Chondrocyte (in vitro differentiated cells): ENCODE measurements at places on chromosomes 6 and 20. TPM values are rescaled to one million over a fixed set of nuclear protein-coding genes. Genes with fewer than 3 reads are reported as not detected.
A peak's percentile ranks its signal among the peaks of the same experiment; 100 is the strongest.

GRCh38 chr6:126204598-126204997 is 135.3 kb upstream of the CENPW start:
- no peaks in the 10 kb centered on the region for H3K4me1 ChIP-seq
- H3K27ac ChIP-seq: no peak overlapping the region
- H3K36me3 ChIP-seq: no peaks in the 10 kb centered on the region
- H3K4me3 ChIP-seq: no peak overlapping the region

DNA sequence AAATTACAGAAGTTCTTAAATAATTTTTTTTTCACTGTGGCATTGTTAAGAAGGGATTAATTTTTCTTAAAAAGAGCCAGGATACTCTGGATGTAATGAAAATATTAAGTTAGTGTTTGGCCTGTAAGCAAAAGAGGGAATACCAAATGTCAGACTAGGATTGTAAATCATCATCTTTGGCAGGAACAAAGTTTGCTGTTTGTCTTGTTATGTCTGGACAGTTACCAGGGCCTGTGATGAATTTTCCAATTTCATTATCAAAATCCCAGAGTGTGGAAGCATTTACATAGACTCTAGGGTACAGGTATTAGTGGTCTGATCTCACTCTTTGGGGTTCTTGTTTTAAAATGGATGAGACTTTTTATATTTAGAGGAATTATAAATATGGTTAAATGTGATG is 26.1 kb downstream of the CEP57L1 start:
- H3K36me3 ChIP-seq: no peaks in the 10 kb centered on the region
- H3K4me3 ChIP-seq: no peak overlapping the region
- peak overlapping the region; percentile 58 for H3K27ac ChIP-seq
- no peaks in the 10 kb centered on the region for H3K27me3 ChIP-seq

GRCh38 chr20:34491226-34491931 is 24.8 kb upstream of the DYNLRB1 start:
- H3K27me3 ChIP-seq: no peaks in the 10 kb centered on the region
- H3K27ac ChIP-seq: no peak overlapping the region
- DNase-seq: no peak
- H3K4me1 ChIP-seq: peaks cover 8% of the 10 kb centered on the region
- H3K36me3 ChIP-seq: peaks cover 61% of the 10 kb centered on the region
- H3K4me3 ChIP-seq: no peak overlapping the region

GRCh38 chr6:168408504-168409136 is 32.4 kb upstream of the SMOC2 start:
- no peak for DNase-seq
- H3K4me3 ChIP-seq: no peak overlapping the region
- H3K27ac ChIP-seq: no peak overlapping the region
- H3K4me1 ChIP-seq: peaks cover 28% of the 10 kb centered on the region
- peaks cover 11% of the 10 kb centered on the region for H3K27me3 ChIP-seq

- DNase-seq: no peak
- H3K36me3 ChIP-seq: no peaks in the 10 kb centered on the region
- peak overlapping the region; percentile 26 for H3K4me3 ChIP-seq
- H3K27me3 ChIP-seq: no peaks in the 10 kb centered on the region
Measured at GRCh38 chr6:80523531-80523997, 417.1 kb downstream of the BCKDHB start.

DNA sequence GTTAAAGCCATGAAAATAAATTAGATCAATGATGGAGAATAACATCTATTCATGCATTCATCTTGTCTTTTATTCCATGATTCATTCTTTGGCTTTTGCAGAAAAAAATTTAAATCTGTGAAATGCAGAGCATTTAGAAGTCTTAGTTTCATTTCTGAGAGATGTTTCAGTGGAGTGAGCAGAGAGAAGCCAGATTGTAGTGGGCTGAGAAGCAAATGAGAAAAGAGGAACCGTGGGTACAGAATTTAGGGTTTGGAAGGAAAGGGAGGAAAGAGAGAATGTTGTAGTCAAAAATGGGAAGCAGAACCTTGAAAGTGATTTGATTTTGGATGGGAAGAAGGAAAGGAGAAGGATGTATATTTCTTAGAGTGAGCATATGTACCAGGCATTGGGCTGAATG is 260.3 kb upstream of the MAN1A1 start:
- H3K27me3 ChIP-seq: no peaks in the 10 kb centered on the region
- no peak overlapping the region for H3K27ac ChIP-seq
- H3K36me3 ChIP-seq: no peaks in the 10 kb centered on the region
- H3K4me1 ChIP-seq: peaks cover 5% of the 10 kb centered on the region
- H3K4me3 ChIP-seq: no peak overlapping the region
- DNase-seq: no peak

GRCh38 chr6:129661536-129662405 is 48.2 kb downstream of the ARHGAP18 start:
- no peak for DNase-seq
- H3K27ac ChIP-seq: no peak overlapping the region
- no peaks in the 10 kb centered on the region for H3K27me3 ChIP-seq
- H3K4me1 ChIP-seq: peaks cover 24% of the 10 kb centered on the region
- H3K36me3 ChIP-seq: no peaks in the 10 kb centered on the region

DNA sequence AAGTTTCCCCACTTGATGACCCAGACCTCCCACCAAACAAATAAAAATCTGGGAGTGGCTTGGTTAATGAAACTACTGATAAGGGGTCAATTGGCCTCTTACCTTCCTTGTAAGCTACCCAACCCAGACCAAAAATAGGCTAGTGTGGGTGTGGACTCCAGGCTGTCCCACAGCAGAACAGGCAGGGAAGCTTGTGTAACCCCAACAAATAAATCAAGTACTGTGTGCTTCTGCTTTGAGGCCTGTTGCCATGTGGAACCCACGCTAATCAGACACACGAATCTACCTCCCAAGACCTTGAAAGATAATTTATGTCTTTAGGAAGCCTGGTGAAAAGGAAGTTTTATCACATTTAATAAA is 33.7 kb upstream of the PAQR8 start:
- H3K27me3 ChIP-seq: no peaks in the 10 kb centered on the region
- no peak overlapping the region for H3K4me3 ChIP-seq
- no peaks in the 10 kb centered on the region for H3K4me1 ChIP-seq

DNA sequence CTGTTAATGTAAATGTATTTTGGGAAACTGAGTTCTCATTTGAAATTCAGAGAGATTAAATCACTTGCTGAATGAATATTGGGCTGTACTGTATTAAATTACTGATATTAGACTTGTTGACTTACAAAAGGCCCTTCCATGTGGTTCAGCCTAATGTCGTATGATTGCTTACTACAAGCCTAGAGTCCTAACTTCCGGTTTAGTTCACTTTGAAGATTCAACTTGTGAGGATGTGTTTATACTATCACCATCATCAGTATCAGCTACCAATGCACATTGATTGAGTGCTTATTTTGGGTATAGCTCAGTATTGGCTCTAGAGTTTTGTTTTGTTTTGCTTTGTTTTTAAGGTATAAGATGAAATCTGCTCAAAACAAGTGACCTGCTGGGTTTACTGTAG is 48.3 kb downstream of the FAM217A start:
- H3K36me3 ChIP-seq: peaks cover 16% of the 10 kb centered on the region
- H3K4me1 ChIP-seq: peaks cover 20% of the 10 kb centered on the region
- no peak for DNase-seq
- no peak overlapping the region for H3K27ac ChIP-seq
- H3K4me3 ChIP-seq: no peak overlapping the region

- peak overlapping the region; percentile 94 for H3K27ac ChIP-seq
- no peaks in the 10 kb centered on the region for H3K36me3 ChIP-seq
- DNase-seq: no peak
- no peaks in the 10 kb centered on the region for H3K27me3 ChIP-seq
- peak overlapping the region; percentile 60 for H3K4me3 ChIP-seq
Measured at GRCh38 chr6:56370561-56371211, 123.3 kb upstream of the COL21A1 start.

DNA sequence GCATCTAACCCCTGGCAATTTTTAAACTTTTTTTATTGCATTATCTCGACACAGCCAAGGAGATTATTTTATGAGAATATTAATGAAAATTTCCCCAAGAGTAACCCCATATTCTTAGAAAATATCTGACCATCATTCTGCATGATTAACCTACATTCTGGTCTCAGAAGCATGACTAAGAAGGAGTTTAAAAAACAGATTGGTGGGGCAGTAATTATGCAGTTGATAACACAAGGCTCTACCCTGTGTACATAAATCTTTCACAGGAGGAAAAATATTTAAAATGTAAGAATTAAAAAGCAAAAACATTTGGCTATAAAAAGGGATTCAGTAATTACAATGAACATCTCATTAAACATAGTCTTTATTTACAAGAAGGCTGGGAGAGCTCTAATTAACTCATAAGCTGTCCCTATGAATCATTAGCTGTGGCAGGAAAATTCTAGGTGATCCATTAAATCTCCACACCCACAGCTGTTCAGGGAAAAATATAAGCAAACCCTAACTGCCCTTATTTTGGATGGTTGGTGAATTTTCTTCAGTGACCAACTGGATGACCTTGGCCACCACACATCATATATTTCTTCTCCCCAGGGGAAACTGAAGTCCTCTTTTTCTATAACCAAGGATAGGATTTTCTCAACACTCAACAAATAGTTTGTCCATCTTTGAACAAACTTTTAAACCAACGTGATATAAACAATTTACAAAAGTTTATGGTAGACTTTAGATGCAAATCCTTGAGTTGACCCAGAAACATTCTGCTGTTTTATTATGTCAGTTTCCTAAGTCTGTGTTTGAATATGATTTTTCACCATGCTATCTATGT is 59.5 kb downstream of the PDE7B start:
- H3K4me3 ChIP-seq: no peak overlapping the region
- no peak for DNase-seq
- H3K27ac ChIP-seq: no peak overlapping the region
- H3K27me3 ChIP-seq: no peaks in the 10 kb centered on the region
- H3K4me1 ChIP-seq: peaks cover 12% of the 10 kb centered on the region

DNA sequence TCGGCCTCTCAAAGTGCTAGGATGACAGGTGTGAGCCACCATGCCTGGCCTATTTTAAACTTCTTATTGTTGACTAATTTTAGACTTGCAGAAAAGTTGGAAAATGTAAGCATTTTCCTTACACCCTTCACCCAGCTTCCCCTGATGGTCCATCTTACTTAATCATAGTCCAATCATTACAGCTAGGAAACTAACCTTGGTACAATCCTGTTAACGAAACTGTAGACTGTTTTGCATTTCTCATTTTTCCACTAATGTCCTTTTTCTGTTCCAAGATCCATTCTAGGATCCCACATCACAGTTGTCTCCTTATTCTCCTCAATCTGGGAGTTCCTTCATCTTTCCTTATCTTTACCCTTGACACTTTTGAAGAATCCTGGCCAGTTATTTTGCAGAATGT is 659 bp upstream of the GFRA4 start:
- peak; percentile 9 for DNase-seq
- H3K27ac ChIP-seq: no peak overlapping the region

PBOV1 gene
- total RNA-seq: not detected in 3 replicates

PREX1 gene
- total RNA-seq: 3.0 to 5.0 TPM (median 3.3 TPM) in 3 replicates

DUSP15 gene
- 3.6 to 11.6 TPM (median 11.5 TPM) in 3 replicates for total RNA-seq

PCSK2 gene
- not detected in 3 replicates for total RNA-seq

VGLL2 gene
- not detected in 3 replicates for total RNA-seq

RFX6 gene
- not detected in 3 replicates for total RNA-seq

PBX2 gene
- total RNA-seq: 58.6 to 66.5 TPM (median 66.3 TPM) in 3 replicates

AK9 gene
- total RNA-seq: 3.4 to 4.5 TPM (median 4.4 TPM) in 3 replicates

KCNB1 gene
- total RNA-seq: 1.2 to 17.8 TPM (median 1.3 TPM) in 3 replicates

DLGAP4 gene
- 140 to 165 TPM (median 161 TPM) in 3 replicates for total RNA-seq
